CD8-positive, alpha-beta T cell (primary cell): ENCODE measurements at places on chromosomes 1 and 21.

GRCh38 chr1:31591425-31592093 lies 15.2 kb downstream of the TINAGL1 start:
- no peak for DNase-seq

- no peak for DNase-seq
These were observed 578 bp upstream of the TRIM62 start for GRCh38 chr1:33182401-33182841.

DNA sequence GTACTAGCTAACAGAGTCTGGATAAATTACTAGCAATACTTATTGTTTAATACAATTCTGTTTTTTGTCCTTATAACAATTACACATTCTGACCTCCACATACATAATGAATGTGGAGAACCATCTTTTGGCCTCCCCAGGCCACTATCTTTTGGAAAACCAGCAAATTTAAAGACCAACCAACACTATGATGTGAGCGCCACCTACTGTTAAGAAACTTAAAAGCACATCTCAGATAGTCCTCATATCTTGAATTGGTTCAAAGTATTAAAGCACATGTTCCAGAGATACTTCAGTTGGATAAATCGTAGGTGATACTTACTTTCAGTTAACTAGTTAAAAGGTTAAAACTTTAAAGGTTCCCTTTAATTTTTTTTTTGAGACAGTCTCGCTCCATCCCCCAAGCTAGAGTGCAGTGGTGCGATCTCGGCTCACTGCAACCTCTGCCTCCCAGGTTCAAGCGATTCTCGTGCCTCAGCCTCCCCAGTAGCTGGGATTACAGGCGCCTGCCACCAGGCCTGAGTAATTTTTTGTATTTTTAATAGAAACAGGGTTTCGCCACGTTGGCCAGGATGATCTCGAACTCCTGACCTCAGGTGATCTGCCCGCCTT lies 29.3 kb upstream of the USP1 start:
- DNase-seq = no peak

DNA sequence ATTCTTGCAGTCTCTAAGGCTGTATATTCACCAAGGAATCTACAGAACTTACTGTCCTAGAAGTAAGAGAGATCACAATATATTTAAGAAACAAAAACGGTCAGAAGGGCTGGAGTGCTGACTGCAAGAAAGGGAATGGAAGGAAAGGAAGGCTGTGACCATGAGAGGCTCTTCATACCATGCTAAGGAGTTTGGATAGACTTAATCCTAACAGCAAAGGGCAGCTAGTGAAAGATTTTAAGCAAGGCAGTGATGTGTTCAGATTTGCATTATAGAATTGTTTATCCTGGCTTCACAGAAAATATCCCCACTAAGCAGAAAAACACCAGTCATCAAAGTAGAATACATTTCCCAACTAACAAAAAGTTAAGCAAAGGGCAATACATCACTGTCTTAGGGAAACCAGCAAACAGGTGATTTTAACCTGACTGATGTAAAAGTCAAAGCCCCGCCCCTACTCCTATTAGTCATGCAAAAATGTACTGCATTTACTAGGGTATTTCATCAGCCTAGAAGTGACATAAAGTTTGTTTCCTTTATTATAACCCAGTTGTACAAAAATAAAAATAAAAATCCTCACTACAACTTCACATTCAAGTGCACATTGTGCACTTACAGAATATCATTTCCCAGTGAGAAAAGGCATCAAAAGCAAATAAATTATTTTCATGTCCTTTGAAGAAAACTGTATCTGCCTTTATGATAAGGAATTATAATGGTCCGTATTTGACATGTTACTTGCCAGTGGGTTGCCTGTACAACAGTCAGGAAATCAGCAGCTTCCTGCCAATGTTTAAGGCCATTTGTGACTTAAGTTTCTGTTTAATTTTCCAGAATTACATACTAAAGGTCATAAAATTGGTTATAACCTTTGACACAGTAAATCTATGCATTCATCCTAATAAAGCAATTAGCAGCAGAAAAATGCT lies 17.2 kb downstream of the JAK1 start:
- peak; percentile 51 for DNase-seq

DNA sequence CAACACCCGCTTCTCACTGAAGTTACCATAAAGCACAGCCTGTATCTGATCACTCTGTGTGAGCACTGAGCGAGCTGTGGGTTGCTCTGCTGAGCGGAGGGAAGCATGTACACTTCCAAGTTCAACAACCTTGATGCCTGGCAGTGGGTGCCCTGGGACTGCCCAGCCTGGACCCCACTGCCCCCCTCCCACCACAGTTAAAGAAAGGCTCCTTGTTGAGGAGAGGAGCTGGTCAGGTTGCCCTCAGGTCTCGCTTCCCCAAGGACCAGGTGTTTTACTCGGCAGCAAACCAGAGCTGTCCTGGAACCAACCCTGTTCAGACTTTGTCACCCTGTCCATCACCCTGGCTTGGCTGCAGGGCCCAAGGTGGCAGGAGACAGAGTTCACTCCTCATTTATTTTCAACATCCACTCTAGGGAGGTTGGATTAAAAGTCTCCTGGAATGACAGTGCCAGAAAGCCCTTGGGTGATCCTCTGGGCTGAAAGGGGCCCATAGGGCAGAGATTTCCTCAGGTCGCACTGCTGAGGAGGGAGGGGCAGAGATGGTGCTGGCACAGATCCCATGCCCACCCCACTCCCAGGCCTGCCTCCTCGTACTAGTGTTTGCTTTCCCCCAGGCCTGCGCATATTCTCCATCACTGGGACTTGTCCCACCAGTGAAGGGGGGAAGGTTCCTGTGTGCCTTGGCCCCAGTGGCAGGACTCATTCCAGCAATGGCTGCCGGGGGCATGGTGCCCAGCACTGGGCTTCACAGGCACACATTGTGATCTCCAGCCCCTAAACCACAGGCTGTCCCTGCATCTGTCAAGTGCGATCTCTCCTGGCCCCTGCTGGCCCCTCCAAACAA lies 101.7 kb downstream of the TRABD2B start:
- no peak for DNase-seq
